ENCODE measurements at places on chromosomes 4 and X.

- peaks cover 7% of the 10 kb centered on the region for H3K4me1 ChIP-seq
- no peak for DNase-seq
- no peak overlapping the region for H3K4me3 ChIP-seq
Observed at GRCh38 chr4:88729146-88729760, 31.6 kb upstream of the NAP1L5 start.

DNA sequence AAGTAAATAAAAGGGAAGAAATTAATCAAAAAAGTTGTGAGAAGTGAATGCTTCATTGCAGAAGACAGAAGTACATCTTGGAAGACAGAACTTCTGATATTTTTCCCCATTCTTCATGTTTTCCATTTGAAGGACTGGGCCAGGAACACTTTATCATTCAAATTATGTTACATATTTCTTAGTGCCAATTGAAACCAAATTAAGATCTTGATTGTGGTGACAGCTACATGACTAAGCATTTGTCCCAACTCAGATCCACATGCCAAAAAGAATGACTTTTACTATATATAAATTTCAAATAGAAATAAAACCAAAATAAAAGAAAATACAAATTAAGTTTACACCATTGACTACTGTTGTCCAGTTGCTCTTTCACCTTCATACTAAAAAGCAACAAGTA is 14.0 kb upstream of the FGF5 start:
- no peaks in the 10 kb centered on the region for H3K27me3 ChIP-seq
- H3K27ac ChIP-seq: no peak overlapping the region
- H3K4me3 ChIP-seq: no peak overlapping the region
- H3K36me3 ChIP-seq: no peaks in the 10 kb centered on the region

DNA sequence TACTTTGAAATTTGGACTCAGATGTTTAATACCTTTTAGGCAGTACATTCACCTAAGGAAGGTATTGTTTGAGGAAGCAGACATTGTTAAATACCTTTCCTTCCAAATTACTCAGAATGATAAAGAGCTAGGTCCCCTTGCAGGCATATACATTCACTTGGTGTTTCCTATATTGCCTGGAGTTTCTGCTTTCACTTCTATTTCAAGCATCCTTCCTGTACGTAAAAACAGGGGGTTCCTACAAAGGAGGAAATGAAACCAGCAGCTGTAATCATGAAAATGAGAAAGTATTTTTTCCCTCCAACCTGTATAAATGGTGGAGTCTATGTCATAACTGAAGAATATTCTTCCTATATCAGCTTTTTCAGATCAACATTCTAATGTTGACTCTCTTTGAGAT is 90.4 kb upstream of the RASGEF1B start:
- no peaks in the 10 kb centered on the region for H3K27me3 ChIP-seq
- H3K27ac ChIP-seq: no peak overlapping the region
- H3K36me3 ChIP-seq: no peaks in the 10 kb centered on the region
- H3K4me3 ChIP-seq: no peak overlapping the region

GRCh38 chrX:23662187-23662586 is 5.1 kb upstream of the PRDX4 start:
- no peaks in the 10 kb centered on the region for H3K36me3 ChIP-seq
- H3K27me3 ChIP-seq: no peaks in the 10 kb centered on the region
- H3K4me3 ChIP-seq: no peak overlapping the region
- H3K4me1 ChIP-seq: no peaks in the 10 kb centered on the region

GRCh38 chrX:110066488-110067225 is 63.7 kb downstream of the TMEM164 start:
- H3K27me3 ChIP-seq: no peaks in the 10 kb centered on the region
- H3K4me1 ChIP-seq: no peaks in the 10 kb centered on the region
- no peak overlapping the region for H3K4me3 ChIP-seq
- DNase-seq: no peak
- no peaks in the 10 kb centered on the region for H3K36me3 ChIP-seq

All from lower lobe of right lung (tissue), 2 donors.